Inflammatory macrophage treated with lipopolysaccharide for 4 hours (primary cell): ENCODE measurements at places on chromosomes 3 and 15.

GRCh38 chr3:150770681-150771080, 7.7 kb upstream of the SIAH2 start:
- no peak for DNase-seq

DNA sequence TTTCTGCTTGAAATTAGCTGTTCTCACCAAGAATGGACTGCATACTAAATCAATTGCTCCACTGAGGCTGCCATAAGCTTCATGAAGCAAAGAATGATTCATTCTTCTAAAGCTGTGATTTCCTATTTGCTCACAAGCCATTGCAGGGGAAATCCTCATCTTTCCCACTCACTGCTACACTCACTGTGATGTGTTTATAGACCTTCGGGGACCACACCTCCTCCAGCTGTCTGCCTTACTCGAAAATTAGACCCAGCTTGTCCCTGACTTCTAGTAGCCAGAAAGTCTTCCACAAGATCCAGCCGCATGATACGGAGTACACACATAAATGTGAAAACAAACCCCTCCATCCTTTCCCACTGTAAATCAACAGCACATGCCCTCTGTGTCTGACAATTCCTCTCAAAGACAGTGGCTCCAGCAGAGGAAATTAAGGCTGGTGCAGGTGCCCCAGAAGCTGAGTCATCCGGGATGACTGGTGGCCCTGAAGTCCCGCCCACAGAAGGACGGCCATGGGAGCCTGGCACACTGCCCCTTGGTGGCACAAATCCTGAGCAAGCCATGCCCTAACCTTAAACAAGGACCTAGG, 172.0 kb downstream of the STT3B start:
- peak; percentile 86 for DNase-seq

- DNase-seq: no peak
Measured at GRCh38 chr3:174270841-174271240, 588.3 kb upstream of the NAALADL2 start.

- no peak for DNase-seq
Measured at GRCh38 chr3:16311960-16312451, 47.0 kb downstream of the OXNAD1 start.

- DNase-seq: no peak
Measured at GRCh38 chr3:71537211-71537611, 46.3 kb downstream of the FOXP1 start.

- no peak for DNase-seq
Measured at GRCh38 chr3:176167272-176167671, 1030.0 kb downstream of the TBL1XR1 start.

DNA sequence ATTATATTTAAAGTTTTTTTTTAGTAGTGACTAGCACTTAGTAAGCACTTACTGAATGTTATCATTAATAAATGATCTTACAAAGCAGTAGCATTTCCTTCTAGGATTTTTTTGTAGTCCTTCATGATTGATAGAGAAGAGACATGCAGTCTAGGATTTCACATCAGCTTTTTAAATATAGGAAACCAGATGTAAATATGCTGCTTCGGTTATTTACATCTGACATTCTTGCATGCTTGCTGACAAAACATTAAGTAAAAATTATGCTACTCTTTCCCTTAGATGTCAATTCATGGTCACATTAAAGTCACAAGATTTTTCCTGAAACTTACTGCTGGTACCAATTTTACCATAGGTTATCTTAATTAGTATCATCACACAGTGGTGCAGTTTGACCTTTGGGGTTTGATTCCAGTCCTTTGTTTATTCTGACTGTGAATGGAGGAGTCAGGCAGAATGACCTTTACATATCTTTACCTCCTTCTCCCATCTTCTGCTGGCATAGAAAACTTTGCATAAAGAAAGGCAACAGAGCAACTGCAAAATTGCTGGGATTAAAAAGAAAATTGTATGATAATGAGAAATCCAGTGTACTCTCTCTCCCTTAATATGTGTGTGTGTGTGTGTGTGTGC, 286.5 kb downstream of the LPP start:
- peak; percentile 51 for DNase-seq
